ENCODE measurements at places on chromosomes 7 and 10. TPM values are rescaled to one million over a fixed set of nuclear protein-coding genes. Genes with fewer than 3 reads are reported as not detected.
A peak's percentile ranks its signal among the peaks of the same experiment; 100 is the strongest.

Gene CFAP58
- 0.12 TPM for total RNA-seq

Gene TMEM130
- 2.5 TPM for total RNA-seq

GRCh38 chr7:136530831-136531230 lies 337.6 kb upstream of the CHRM2 start:
- no peak for DNase-seq

DNA sequence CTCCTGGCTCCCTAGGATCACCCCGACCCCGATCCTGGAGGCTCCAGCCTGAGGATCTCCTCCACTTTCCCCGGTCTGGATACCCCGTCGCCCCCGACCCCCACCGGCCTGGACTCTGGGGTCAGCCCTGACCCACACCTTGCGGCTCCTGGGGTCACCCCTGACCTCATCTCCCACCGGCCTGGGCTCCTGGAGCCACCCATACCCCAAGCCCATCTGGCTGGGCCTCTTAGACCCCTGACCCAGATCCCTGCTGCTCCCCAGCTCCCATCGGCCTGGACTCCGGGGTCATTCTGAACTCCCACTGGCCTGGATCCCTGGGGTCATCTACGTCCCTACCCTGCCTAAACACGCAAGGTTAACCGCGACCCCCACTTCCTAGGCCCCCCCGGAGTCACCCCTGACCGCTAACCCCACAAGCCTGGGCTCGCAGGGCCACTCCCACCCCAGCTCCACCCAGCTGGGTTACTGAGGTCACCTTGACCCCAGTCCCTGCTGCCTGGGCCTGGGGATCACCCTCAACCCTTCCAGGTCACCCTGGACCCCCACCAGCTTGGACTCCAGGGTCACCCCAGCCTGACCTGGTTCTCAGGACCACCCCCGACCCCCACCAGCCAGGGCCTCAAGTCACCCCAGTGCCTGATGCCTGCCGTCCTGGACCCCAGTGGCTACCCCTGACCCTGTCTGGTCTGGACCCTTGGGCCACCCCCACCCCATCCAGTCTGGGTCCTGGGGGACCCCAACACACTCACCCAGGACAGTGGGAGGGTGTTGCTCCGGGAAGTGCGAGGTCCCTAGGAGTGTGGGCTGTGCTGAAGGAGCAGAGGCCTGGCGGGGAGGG lies 1.2 kb downstream of the FOXK1 start:
- DNase-seq, result no peak

DNA sequence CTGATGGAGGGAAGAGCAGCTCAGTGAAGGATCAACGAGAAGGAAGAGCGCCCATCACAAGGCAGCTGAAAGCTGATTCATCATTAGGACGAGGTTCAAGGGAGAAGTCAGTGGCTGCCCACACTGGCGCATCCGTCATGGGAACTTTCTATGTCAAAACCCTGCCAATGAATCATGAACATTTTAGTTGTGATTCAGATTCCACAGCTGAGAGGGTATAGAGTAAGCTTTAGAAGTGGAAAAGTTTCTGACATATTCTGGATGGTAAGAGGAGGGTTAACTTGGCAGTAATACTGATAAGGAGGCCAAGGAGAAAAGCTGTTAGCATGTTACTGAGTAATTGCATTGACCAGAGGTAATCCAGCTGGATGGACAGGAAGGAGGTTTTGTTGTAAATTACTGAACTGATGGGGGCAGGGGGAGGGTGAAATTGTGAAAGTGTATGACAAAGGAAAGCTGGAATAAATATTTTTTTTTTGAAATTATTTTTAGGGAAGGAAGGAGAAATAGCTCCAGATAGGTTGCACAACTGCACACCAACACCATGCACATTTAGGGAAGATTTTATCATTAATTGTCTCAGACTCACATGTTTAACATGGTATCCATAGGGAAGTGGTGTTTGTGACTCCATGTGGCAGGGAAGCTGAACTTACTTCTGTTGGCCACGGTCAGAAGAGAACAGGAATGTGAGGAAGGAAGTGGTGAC lies 78.3 kb upstream of the NRP1 start:
- peak; percentile 16 for DNase-seq
